ENCODE measurements at places on chromosomes 11 and 22. TPM values are rescaled to one million over a fixed set of nuclear protein-coding genes. Genes with fewer than 3 reads are reported as not detected.

The AIFM3 gene
- 0.87 TPM for total RNA-seq

The BRMS1 gene
- total RNA-seq = 22.4 TPM

The SAC3D1 gene
- 9.9 TPM for total RNA-seq

The VWCE gene
- 1.6 TPM for total RNA-seq

The JAM3 gene
- 42.2 TPM for total RNA-seq

The PLEKHA7 gene
- 1.2 TPM for total RNA-seq

The TEAD1 gene
- 48.6 TPM for total RNA-seq

The KCTD14 gene
- 13.3 TPM for total RNA-seq

The CCDC89 gene
- total RNA-seq = 0.66 TPM

The YPEL4 gene
- 0.18 TPM for total RNA-seq

The OR56A1 gene
- 0.06 TPM for total RNA-seq

The TRIM29 gene
- not detected for total RNA-seq

The MPEG1 gene
- 20.4 TPM for total RNA-seq

- no peak for DNase-seq
These were observed 27.0 kb upstream of the POU2AF1 start for GRCh38 chr11:111406091-111406490.

DNA sequence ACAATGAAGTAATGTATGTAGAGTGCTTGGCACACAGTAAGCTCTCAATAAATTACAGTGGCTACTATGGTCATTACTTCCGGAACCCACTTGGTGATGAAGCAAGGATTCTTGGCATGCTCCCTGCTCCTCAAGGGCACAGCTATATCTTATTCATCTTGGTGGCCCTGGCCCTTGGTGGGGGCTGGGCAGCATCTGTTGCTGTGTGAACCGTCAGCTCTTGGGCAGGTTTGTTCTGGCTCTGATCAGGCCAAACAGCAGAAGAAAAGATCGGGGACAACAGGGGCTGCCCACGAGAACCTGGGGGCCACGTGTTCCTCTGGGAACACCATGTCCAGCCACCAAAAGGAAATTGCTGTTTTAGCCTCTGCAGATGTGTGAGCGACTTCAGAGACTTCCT is 136.9 kb upstream of the SYT13 start:
- peak; percentile 76 for DNase-seq

- no peak for DNase-seq
These were observed at the start of gene MS4A14 for GRCh38 chr11:60396382-60396781. TSS of gene MS4A14 (plus strand) at chr11:60396459. CDS start at chr11:60396579, 120 bp downstream.

DNA sequence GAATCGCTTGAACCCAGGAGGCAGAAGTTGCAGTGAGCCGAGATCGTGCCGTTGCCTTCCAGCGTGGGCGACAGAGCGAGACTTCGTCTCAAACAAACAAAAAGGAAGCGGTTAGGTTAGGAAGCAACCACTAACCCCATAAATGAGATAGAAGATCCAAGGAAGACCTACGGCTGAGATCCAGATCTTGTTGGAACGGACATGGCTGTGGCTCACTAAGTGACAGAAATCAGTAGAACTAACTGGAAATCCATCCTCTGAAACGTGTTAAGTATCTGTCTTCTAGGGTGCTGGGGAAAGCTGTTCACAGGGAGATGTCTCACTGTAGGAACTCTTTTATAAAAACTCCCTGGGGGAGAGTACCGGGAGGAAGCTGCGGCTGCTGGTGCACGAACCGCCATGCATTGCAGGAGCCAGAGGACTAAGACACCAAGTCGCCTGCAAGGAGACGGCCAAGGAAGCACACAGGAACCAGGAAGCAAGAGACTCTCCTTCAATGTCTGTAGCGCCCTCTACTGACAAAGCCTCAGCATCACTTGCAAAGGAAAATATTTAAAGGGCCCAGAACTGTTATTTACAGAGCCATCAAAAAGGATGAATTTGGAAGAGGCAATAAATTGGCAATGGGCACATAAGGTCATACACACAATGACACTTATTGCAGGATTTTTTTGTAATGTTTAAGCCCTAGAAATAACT is 16.9 kb upstream of the SPTY2D1 start:
- DNase-seq = peak; percentile 59

- no peak for DNase-seq
These were observed 48.4 kb upstream of the HSD17B12 start for GRCh38 chr11:43632181-43632580.

GRCh38 chr11:95445746-95446333 is 214.8 kb upstream of the SESN3 start:
- DNase-seq = no peak

GRCh38 chr11:118565051-118565450 is 680 bp downstream of the IFT46 start:
- DNase-seq = no peak

DNA sequence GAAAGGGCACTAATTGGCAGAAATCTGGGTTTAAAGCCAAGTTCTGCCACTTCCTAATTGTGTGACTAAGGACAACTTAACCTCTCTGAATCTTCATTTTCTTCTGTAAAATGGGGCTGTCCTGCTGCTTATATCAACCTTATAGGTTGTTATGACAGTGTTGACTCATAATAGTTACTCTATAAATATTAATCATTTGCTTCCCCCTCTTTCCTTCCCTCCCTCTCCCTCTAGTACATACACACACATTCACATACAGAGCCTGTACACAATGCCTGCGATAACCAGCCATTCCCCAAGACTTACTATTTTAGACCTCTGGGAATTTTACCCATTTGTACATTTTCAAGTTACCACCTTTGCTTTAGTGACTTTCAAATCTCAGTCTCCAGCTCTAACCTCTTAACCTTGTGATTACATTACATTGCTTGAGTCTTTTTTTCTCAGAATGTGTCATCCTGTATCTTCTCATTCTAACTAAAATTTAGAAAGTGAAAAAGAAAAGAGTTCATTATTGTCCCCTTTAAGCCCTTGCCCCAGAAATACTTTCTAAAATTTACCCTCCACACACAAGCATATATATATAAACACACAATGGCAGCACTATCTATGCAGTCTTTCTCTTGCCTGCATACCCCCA is 31.9 kb downstream of the GDPD4 start:
- DNase-seq = no peak

- no peak for DNase-seq
These were observed 548.0 kb downstream of the ETS1 start for GRCh38 chr11:128039140-128040021.

- no peak for DNase-seq
These were observed 13.7 kb downstream of the PDHX start for GRCh38 chr11:34929794-34930763.

DNA sequence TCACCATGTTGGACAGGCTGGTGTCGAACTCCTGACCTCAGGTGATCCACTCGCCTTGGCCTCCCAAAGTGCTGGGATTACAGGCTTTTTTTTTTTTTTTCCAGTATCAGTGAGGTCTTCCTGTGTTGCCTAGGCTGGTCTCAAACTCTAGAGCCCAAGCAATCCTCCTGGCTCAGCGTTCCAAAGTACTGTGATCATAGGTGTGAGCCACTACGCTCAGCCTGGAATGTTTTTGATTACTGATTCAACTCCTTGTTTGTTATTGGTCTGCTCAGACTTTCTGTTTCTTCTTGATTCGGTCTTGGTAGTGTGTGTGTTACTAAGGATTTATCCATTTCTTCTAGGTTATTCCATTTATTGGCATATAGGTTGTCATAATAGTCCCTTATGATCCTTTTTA is 31.3 kb downstream of the NAGA start:
- no peak for DNase-seq

DNA sequence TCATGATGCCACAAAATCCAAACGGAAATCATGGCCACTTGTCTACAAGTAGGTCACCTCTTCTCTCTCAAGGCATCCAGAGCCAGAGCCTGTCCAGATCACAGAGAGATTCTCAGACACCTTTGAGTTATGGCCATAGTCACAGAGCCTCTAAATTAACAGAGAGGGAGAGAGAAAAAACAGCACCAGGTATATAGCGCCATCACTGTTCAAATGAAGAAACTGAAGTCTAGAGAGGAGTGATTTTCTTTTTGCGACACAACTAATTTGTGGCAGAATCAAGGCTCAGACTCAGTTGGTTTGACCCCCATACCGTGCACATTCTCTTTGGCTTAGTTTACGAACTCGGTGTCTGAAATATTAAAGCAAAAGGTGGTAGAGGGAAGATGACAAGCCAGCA is 512.9 kb downstream of the NTM start:
- DNase-seq = no peak

DNA sequence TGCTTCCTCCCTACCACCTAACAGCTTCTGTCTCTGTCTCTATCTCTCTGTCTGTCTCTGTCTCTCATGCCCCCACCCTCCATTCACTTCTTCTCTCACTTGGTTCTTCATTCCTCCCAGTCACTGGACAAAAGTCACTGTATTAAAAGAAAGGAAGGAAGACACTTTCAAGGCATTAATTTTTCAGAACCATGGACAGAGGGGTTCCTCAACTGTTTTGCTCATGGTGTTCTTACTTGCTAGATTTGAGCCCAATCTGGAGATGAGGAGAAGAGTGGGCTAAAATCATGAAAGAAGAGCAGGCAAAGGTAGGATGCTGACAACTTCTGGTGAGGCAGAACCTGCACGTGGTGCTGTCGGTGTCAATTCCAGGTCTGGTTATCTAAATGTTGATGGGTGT is 116.7 kb upstream of the LARGE1 start:
- DNase-seq = no peak

- no peak for DNase-seq
These were observed 26.3 kb downstream of the CTR9 start for GRCh38 chr11:10777393-10777793.

DNA sequence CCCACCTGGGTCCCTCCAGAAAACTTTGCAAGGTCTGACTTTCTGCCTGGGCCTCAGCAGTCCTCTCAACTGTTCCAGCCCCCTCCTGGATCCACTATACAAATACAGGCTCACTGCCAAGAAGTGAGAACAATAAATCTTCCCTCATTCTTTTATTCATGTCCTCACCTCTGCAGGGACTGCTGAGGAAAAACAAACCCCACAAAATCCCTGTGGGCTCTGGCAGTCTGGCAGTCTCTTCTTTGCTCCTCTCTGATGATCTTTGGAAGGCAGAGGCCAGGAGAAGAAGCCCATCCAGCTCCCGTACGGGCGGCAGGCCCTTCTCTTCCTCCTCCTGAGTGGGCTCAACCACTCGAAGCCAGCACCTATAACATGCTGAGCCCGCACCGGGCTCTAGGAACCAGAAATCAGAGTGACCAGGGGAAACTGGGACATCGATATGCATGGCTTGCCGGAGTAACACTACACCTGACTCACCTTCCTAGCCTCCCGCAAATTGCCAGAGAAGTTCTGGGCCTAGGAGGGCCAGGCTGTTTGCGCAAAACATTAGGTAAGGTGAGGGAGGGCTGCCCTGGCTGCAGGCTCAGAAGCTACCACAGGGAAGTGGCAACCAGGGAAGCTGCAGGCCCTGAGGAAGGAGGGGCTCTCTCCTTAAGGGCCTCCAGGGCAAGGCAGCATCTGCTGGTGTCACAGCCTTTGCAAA is 24.2 kb downstream of the TMPRSS5 start:
- DNase-seq = no peak

- DNase-seq = peak; percentile 95
These were observed 4.9 kb downstream of the LTO1 start for GRCh38 chr11:69670158-69670845.
